ENCODE measurements at places on chromosomes 5 and 9. TPM values are rescaled to one million over a fixed set of nuclear protein-coding genes. Genes with fewer than 3 reads are reported as not detected.

- H3K4me3 ChIP-seq, result no peak overlapping the region
- H3K4me1 ChIP-seq, result peaks cover 54% of the 10 kb centered on the region
- H3K36me3 ChIP-seq, result peaks cover 5% of the 10 kb centered on the region
These were observed 28.2 kb downstream of the IRF1 start for GRCh38 chr5:132462333-132462732.

PHYHD1 gene
- 23.9 TPM for total RNA-seq

DNA sequence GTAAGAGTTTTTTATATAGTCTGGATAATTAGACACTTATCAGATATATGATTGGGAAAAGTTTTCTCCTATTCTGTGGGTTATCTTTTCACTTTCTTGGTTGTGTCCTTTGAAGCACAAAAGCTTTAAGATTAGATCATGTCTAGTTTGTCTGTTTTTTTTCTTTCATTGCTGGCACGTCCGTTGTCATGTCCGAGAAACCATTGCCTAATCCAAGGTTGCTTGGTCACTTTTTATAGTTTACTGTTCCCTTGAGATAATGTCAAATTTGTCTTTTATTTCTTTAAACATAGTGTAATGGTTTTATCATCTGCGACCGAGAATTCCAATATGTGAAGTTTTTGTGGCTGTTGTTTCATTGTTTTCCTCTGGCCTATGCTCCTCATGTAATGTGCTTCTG, 28.8 kb downstream of the GARNL3 start:
- peaks cover 4% of the 10 kb centered on the region for H3K36me3 ChIP-seq
- H3K27me3 ChIP-seq, result no peaks in the 10 kb centered on the region

NNT gene
- total RNA-seq, result 67.0 TPM

DNA sequence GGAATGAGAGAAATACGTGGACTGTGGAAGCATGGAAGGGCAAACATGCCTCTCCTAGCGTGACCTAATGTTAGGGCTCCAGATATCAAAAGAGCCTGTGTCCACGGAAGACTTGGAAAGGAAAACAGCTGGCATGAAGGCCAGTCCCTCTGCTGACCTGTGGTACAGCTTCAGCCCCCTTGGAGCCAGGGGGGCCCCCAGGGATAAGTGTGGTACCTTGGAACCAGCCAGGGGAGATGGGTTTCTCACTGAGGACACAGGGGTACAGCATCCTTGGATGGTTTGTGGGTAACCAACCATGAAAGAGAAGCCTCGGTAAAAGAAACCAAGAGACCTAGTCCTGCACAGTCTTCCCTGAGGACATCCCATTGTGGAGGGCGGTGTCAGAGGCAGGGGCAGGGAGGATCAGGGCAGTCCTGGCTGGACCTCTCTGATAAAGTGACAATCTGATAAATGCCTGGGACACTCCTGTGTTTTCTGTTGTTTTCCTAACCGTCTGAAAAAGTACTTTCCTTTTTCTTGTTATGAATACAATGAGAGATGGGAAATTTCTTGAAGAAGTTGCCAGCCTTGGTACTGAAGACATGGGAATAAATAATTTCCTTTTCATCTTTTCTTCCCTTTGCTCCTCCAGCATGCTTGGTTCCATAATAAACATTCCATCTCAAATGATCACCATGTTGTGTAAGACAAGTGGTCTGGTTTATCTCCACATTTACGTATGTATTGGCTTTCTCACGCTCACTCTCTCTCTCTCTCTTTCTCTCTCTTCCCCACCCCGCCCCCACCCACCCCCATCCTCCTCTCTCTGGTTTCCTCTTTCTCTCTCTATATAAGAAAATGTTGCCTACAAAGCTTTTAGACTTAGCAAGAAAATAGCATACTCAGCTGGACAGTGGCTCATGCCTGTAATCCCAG, 102.1 kb downstream of the SUSD1 start:
- peaks cover 3% of the 10 kb centered on the region for H3K36me3 ChIP-seq
- no peak for DNase-seq
- peaks cover 26% of the 10 kb centered on the region for H3K4me1 ChIP-seq
- no peaks in the 10 kb centered on the region for H3K27me3 ChIP-seq

GRCh38 chr9:126708178-126708577, 94.5 kb downstream of the LMX1B start:
- no peak overlapping the region for H3K4me3 ChIP-seq
- peaks cover 12% of the 10 kb centered on the region for H3K4me1 ChIP-seq
- DNase-seq, result peak; percentile 1
- H3K27me3 ChIP-seq, result peaks cover 48% of the 10 kb centered on the region
- H3K27ac ChIP-seq, result no peak overlapping the region

Data from muscle of leg (tissue), 16 donors.